AG09309 (cell line): ENCODE measurements at places on chromosomes 4 and X.

DNA sequence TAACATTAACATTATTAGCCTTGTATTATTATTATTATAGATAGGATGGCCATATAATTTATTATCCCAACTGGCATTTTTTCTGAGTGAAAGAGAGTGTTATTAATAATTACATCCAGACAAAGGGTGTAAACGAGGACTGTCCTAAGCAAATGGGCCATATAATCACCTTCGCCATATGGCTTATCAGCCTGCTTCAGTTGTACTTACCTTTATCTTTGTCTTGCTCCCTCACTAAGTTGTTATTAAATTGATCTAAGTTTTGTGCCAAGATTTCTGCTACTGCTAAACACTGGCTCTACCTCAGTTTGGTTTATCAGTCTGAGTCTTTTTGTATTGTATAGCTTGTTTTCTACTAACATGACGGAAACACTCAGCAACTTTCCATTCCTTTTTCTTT lies 76.9 kb downstream of the STIM2 start:
- no peak for DNase-seq

DNA sequence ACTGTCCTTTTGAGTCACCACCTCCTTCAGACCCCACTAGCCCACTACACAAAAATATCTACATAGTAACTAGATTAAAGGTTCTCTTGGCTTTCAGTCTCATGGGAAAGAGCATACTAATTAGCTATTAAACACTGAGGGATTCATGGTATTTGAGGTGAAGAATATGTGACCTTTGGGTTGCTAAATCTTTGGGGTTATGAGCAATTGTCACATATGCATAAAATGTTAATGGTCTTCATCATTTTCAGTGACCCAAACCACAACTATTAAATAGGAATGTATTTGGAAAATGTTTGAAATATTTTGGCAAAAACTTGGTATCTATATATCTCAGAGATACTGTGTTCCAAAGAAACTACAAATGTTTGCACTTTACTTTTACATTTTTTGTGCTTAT lies 365.1 kb downstream of the MAGEB5 start:
- DNase-seq: no peak

DNA sequence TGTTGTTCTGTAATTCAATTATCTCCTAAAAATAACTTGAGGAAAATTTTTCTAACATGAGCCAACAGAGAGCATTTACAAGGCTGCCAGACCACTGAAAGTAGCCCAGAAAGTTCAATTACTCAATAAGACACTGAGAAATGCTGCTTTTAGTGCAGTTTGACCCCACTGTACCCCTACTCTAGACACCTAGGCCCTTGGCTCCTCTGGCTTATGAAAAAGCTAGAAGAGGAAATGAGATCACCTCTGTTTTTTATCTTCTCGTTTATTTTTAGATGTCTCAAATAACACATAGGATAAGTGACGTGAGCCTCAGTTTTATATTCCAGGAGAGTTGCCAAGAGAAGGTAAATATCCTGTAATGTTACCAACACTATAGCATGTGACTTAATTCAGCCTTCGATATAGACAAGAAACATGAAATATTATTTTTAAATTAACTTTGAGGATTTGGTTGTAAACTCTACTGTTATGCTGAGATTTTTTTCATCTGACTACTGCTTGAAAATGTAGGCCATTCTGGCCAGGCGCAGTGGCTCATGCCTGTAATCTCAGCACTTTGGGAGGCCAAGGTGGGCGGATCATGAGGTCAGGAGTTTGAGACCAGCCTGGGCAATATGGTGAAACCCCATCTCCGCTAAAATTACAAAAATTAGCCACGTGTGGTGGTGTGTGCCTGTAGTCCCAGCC lies 24.4 kb downstream of the TNIP3 start:
- DNase-seq: no peak

DNA sequence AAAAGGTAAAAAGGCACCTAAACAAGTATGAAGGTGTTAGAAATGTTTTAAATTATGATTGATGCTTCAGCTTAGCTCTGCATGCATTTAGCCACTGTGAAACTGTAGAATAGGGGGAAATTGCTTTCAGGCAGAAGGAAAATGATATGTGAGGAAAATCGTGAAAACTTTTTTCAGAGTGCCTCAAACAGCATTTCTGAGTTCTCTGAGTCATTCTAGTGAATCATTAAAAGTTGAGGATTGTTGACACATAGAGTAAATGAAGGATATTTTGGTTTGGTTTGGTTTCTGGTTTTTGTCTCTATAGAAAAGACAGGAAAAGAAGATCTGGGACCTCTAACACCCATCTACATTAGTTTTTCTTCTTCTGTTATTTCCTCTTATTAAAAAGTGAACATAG lies 332.5 kb upstream of the TRAM1L1 start:
- no peak for DNase-seq

DNA sequence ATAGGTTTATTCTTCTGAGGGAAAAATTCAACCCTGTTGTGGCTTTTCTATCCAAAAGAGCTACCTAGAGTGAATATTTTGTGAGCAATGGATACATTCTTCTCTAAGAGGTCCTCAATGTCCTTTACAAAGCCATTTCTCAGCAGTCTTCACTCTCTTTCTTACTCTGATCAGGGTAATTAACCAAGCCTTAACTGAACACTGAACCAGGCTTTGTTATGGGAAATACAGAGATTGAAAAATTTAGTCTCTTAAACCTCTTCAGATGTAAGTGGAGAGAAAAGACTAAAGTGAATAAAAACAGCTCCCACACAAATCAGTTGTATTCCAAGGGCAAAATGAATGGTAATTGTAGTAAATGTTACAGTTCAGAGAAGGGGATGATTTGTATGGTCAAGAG lies 353.5 kb downstream of the CHIC1 start:
- DNase-seq: no peak

DNA sequence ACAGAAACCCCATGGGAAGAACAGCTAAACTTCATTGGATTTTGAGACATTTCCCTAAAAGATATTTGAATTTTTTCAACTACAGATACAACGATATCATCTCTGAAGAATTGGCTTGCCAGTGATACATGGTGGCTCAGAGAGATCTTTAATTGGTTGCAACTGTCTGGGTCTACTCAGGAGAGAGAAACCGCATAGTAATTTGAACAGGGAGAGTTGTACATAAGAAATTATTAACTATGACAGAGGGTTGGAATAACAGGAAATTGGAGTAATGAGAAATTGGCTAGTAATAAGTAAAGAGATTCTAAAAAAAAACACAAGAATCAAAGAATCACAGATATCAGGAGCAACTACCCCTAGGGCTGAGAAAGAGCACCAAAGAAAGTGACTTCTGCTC lies 118.4 kb downstream of the KLHL13 start:
- no peak for DNase-seq

DNA sequence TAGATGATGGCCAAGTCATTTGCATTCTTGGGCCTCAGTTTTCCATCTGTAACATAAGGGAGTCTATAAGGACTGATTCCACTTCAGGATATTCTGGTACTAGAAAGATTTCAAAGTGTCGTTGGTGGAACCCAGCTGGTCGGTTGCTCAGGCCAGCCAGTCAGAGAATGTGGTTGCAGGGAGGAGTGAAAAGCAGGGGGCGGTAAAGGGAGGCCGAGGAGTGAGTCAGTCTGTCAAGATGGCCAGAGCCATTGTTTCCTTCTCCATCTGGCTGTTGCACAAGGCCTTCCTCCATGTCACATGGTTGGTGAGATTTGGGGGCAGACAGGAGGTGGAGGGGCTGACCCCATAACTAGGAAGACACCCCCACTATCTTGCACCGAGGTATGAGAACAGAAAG lies 38.2 kb downstream of the STARD8 start:
- no peak for DNase-seq

GRCh38 chr4:44448521-44449461 lies at the start of gene KCTD8:
KCTD8 (minus strand) TSS chr4:44448809.
- peak; percentile 4 for DNase-seq

GRCh38 chr4:184384810-184385557 lies 89.4 kb downstream of the IRF2 start:
- DNase-seq: no peak

GRCh38 chr4:24780936-24781495 lies 14.4 kb upstream of the SOD3 start:
- DNase-seq: no peak

DNA sequence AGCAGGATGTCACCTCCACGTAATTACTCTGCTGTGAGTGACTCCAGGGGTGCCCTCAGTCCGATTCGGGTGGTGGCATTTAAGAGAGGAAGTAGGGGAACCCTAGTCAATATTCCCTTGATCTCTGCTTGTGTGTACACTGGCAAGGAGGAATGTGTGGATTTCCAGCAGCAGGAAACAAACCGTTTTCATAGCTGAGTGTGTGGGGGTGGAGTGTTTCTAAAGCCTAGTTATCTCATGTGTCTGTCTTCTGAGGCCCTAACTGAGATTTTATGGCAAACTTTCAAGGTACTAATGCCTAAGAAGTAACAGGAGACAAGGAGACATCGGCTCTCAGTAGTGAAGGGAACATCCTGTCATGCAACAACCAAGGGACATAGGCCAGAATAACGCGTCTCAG lies 6.6 kb upstream of the CLDN24 start:
- DNase-seq: no peak

DNA sequence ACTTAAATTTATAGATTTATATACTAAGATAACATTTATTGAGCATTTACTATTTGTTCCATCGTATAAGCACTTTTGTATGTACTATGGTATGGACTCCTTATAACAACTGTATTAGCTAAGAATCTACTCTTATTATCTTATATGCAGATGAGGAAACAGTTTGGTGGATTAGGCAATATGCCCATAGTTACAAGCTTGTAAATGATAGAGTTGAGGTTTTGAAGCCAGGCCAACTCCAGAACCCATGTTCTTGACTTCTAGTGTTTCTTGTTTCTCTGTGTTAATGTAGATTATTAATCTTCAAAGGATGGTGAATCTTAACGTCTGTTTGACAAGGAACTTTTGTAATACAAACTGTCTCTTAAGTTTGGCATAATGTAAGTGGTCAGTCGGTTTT lies 71.3 kb downstream of the STIM2 start:
- no peak for DNase-seq

GRCh38 chr4:121711263-121712000 lies 14.7 kb upstream of the ANXA5 start:
- DNase-seq: peak; percentile 86

DNA sequence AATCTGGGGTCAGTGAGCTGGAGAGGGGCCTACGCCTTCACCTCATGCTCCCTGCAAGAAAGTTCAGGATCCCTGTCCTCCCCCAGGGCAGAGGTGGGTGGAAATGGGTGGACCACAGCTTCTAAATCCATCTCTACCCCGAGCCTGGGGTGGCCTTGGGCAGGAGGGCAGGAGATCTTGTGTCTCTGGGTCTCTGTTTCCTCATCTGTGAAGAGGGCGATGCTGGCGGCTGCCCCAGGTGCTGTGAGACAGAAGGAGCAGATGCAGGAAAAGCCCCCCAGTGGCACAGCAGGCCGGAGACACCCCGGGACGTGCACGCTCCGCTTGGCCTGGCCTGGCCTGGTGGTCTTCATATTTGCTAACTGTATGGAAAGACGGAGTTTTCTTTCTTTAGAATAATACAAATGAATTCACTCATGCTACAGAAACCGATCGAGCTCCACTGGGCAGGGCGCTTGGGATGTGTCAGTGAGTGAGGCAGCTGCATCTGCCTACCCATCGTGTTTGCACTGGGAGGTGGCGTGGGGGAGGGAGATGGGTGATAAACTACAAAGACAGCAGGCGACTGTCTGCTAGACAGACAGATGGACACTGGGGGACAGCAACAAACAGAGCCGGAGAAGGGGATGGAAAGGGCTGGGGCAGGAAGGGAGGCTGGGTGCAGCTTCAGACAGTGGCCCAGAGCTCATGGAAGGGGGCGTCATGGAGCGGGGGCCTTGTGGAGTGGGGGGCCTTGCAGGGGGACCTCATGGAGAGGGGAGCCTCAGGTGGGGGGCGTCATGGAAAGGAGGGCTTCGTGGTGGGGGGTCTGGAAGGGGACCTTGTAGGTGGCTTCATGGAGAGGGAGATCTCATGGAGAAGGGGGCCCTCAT lies 136.2 kb downstream of the CPZ start:
- no peak for DNase-seq
